ENCODE measurements at places on chromosomes 2 and 18.

DNA sequence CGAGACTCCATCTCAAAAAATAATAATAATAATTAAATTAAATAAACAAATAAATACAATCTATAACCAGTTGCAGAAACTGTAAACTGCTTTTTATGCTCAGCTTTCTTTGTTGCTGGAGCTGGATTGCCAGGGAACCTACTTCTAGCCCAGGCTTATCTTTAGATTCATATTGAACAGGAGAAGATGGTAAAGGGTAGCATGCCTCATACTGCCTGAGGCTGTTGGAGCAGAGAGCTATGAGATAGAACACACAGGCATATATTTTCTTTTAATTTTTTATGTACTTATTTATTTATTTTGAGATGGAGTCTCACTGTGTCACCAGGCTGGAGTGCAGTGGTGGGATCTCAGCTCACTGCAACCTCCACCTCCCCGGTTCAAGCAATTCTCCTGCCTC is 28.7 kb upstream of the EML4 start:
- no peak for DNase-seq

GRCh38 chr2:203352604-203353255 is 24.5 kb downstream of the ABI2 start:
- DNase-seq = no peak

- no peak for DNase-seq
Observed at GRCh38 chr2:126344493-126344892, 311.5 kb upstream of the GYPC start.

DNA sequence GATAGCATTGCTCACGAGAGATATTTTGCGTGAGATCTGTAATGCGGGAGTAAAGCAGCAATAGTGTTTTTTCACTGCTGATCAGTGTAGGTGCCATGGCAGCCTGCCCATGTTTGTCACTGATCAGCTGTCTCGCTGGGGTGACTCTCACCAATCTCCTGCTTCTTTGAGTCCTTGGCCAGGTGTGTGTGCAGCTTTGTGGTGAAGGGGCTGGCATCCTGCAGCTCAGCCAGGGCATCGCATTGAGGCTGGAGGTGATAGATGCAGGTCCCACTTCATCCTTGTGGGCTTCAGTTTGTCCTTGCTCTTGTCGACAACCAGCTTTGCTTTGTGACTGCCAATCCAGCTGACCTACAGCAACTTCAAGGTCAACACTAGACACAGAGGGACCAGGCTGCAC is 258.3 kb upstream of the CXCR4 start:
- no peak for DNase-seq

GRCh38 chr2:171803757-171804156 is 90.3 kb downstream of the SLC25A12 start:
- no peak for DNase-seq

DNA sequence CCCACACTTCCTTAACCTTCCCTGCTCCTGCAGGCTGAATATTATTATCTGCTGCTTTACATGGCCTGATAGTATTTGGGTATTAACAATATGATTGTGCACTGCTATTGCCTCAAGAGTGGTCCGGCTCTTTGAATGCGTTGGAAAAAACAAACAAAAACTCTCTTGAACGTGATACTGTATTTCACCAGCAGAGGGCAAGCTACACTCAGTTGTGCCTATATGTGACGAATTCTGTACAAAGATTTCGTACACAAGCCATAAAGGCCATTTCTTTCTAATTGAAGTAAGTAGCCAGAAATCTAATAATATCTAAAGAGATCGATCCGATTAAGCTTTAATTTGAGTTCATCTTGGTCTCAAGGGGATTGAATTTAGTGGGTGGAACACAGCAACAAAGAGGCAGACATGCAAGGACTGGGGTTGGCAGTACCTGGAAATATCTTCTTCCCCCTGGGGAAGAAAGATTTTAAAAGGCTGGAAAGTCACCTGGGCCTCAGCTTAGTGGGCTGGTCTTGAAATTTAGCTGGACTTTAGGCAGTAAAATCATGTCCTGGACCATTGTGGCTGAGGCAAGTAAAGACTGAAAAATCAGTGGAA is 49.3 kb upstream of the RAB6D start:
- no peak for DNase-seq

- DNase-seq = no peak
Observed at GRCh38 chr2:214946949-214947348, 137.5 kb upstream of the BARD1 start.

- no peak for DNase-seq
Observed at GRCh38 chr2:49840428-49840975, 686.2 kb upstream of the FSHR start.

DNA sequence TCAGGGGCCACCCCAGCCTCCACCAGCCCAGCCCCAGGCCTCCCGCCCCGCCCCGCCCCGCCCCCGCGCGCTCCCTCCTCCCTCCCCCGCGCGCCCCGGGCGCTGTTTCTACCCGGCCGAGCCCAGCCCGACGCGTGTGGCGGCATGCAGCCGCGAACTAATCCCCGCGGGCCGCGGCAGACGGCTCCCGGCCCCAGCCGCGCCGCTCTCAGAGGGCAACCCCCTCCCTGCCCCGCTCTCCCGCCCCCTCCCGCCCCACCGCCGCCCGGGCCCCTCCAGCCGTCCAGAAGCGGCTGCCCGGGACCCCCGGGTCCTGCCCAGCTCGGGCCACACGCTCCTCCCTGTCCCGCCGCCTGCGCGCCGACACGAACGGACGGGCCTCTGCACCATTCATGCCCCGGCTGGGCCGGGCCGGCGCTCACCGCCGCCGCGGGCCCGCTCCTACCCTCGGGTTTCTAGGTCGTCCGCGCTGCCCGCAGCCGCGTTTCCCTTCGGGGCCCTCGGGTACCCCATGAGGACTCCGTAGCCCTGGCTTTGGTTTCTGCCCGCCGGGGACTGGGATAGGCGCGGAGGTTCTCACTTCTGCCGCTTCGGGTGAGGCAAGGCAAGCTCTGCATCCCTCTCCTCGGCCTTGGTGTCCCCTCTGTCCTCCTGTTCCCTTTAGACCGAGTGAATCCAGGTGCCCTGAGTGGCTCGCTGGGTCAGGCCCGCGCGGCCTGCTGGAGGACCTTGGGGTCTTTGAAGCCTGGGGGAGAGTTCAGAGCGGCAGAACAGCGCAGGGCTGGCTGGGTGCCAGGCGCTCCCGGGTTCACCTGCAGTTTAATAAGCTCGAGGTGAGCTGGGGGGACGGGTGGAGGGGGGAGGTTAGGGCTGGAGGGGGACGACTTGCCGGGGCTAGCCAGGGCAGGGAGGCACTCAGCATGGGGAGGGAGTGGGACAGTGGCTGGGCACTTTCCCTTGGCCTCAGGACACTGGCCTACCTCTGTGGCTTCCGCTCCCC is 3.1 kb downstream of the WNT10A start:
- DNase-seq = no peak

DNA sequence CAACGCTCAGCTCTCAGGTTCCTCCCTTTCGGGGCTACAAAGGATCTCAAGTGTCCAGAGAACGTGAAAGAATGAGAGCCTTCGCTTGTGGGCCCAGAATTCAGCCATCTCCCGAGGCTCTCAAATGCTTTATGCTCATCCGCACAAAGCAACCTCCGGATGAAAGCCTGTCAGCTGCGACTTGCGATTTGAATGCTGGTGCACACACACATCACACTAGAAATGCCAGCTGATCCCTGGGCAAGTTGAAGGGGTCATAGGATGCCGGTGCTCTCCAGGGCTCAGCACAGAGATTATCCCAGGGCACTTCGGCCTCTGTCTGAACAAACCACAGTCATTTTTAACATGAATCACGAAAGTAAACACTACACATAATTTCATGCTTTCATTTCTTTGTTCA is 141.8 kb upstream of the MYT1L start:
- no peak for DNase-seq

- DNase-seq = no peak
Observed at GRCh38 chr18:42365591-42365990, 410.6 kb downstream of the PIK3C3 start.

DNA sequence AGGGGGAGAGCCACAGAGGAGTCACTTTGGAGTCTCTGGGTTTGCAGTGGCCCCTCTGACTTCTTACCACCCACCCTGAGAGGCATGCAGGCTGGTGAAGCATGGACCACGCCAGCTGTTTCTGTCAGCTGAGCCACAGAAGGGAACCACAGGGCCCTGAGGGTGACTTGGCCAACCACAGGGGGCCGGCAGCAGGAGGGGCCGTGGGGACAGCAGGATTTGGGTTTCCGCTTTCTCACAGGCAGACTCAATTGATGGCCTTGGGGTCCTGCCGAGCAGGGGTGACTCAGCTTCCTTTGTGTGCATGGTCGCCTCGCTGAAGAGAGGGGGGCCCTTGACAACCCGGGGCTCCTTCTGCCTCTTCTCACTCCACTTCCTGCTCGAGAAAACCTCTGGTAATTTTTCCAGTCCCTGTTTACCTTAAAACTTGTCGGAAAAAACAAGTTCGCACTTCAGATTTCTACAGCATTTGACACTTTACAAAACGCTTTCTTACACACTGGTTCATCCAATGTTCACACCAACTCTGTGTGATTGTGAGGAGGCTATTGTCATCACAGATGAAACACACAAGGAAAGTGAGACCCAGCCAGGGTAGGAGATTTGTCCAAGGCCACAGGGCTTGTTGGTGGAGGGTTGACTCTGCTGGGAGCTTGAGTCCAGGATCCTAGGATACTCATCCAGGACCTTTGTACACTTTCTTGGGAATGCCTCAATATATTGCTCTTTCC is 311.2 kb downstream of the LPIN1 start:
- no peak for DNase-seq

DNA sequence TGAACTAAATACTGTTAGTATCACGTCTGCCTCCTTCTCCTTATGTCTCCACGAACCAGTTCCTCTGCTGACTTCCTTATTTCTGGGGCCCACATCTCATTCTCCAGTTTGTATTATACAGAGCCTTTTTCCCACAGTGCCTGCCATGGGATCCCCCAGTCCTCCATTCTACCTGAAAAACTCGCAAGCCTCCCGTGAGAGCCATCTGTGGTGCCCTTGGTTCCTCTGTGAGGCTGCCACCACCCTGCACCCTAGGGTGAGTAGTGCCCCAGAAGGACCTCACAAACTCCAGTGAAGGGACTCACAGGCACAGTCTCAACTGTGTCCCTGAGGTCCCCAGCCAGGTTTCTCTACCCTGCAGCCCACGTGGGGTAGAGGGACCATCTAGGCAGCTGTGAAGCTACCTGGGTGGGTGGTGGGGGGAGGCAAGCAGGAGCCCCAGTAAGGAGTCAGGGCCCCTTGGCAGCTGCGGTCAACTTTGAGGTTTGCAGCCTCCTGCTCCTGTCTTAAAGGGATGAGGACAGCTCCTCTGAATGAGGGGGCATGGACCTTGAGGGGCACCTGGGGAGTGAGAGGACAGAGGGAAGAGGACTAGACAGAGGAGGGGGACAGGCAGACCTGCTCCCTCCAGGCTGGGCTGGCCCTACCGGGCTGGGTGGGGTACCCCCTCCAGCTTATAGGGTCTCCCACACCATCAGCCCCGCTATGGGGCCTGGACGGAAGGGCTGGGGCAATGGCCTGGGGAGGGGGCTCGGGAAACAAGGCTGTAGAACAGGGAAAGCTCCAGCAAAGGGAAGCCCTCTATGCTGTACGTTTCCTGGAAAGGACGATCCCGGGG is 1.0 kb downstream of the PSTPIP2 start:
- no peak for DNase-seq

DNA sequence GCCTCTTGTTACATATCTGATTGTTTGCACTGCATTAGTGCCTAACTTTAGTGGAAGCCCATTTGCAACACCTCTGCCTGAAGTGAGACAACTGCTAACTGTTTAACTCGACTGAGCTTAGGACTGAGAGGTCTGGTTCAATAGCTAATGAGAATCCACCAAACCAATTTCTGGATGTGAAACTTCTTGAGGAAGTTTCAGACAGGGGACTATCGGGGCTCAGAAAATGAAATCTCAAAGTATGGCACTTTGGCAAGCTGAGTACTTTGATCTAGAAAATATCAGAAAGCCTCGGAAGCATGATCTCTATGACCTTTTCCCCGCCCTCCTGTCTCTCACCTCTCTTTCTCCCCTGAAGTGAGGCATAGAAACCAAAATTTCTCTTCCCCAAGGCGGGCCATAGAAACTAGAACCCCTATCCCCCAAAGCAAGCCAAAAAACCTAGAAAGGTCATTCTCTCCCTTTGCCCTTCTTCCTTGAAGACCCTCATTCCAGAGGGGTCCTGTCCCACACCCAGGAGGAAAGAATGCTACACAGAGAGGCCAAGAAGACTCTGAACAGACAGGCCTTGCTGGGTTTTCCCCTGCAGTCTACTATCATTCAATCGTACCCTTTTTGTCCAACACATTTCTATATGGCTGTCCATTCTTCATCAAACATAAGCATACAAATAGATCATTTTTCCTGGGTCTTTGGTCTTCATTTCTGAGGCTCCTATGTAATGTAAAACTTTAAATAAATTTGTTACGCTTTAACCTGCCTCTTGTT is 69.6 kb upstream of the CREB1 start:
- no peak for DNase-seq

GRCh38 chr18:48557640-48558174 is 18.9 kb downstream of the CTIF start:
- no peak for DNase-seq

- no peak for DNase-seq
Observed at GRCh38 chr2:212494418-212495020, 44.1 kb downstream of the ERBB4 start.

GRCh38 chr18:59871711-59872362 is 28.0 kb upstream of the PMAIP1 start:
- no peak for DNase-seq
